ENCODE measurements at places on chromosomes 5 and 9. TPM values are rescaled to one million over a fixed set of nuclear protein-coding genes. Genes with fewer than 3 reads are reported as not detected.

SOHLH1 gene
- not detected for total RNA-seq

LCNL1 gene
- total RNA-seq, result not detected

PTGR1 gene
- total RNA-seq, result 40.1 TPM

RANBP6 gene
- total RNA-seq, result 16.0 TPM

CCNO gene
- total RNA-seq, result 5.4 TPM

GARNL3 gene
- 18.2 TPM for total RNA-seq

TXNDC8 gene
- total RNA-seq, result not detected

ARAP3 gene
- 2.1 TPM for total RNA-seq

CD72 gene
- 2.6 TPM for total RNA-seq

CCL27 gene
- 247 TPM for total RNA-seq

CDKN2B-AS1 gene
- not detected for total RNA-seq

AQP3 gene
- 728 TPM for total RNA-seq

PRRX2 gene
- 24.1 TPM for total RNA-seq

ZDHHC11B gene
- 3.8 TPM for total RNA-seq

PHF24 gene
- total RNA-seq, result 2.7 TPM

MARCHF6 gene
- 82.0 TPM for total RNA-seq

CYLC2 gene
- not detected for total RNA-seq

SLC34A1 gene
- total RNA-seq, result 0.12 TPM

SLC2A6 gene
- total RNA-seq, result 0.54 TPM

DNAJC21 gene
- total RNA-seq, result 41.6 TPM

TTC23L gene
- 3.2 TPM for total RNA-seq

AMACR gene
- 15.5 TPM for total RNA-seq

PLPPR1 gene
- 0.39 TPM for total RNA-seq

PLPP7 gene
- 2.6 TPM for total RNA-seq

PCDHGB4 gene
- 8.1 TPM for total RNA-seq

STK32A gene
- total RNA-seq, result 8.9 TPM

Measured in lower leg skin (tissue), 4 donors.